ENCODE measurements at places on chromosomes 7 and 10. TPM values are rescaled to one million over a fixed set of nuclear protein-coding genes. Genes with fewer than 3 reads are reported as not detected.

The GFRA1 gene
- 19.6 TPM for polyA plus RNA-seq

The CAPZA2 gene
- 226 TPM for polyA plus RNA-seq

The CPA4 gene
- polyA plus RNA-seq = 0.29 TPM

The FZD8 gene
- 11.9 TPM for polyA plus RNA-seq

The LBX1 gene
- not detected for polyA plus RNA-seq

The ELOVL3 gene
- 2.6 TPM for polyA plus RNA-seq

The POU6F2 gene
- polyA plus RNA-seq = 0.42 TPM

The ANKRD7 gene
- 2.6 TPM for polyA plus RNA-seq

The TEX36 gene
- polyA plus RNA-seq = not detected

The NODAL gene
- 0.15 TPM for polyA plus RNA-seq

The IL15RA gene
- polyA plus RNA-seq = 1.5 TPM

The EPHB6 gene
- polyA plus RNA-seq = 18.9 TPM

The NYAP1 gene
- polyA plus RNA-seq = 1.9 TPM

The LYZL1 gene
- not detected for polyA plus RNA-seq

The JCAD gene
- polyA plus RNA-seq = 31.6 TPM

The DNAJB6 gene
- 151 TPM for polyA plus RNA-seq

The SLC37A3 gene
- 51.9 TPM for polyA plus RNA-seq

The AGBL3 gene
- 11.0 TPM for polyA plus RNA-seq

The CEP55 gene
- 16.1 TPM for polyA plus RNA-seq

The DYNC1I1 gene
- 0.58 TPM for polyA plus RNA-seq

The GALNT17 gene
- polyA plus RNA-seq = 4.3 TPM

The OAT gene
- 97.5 TPM for polyA plus RNA-seq

The TRIM74 gene
- polyA plus RNA-seq = 0.62 TPM

The CXCL12 gene
- polyA plus RNA-seq = 441 TPM

The FAS gene
- 12.6 TPM for polyA plus RNA-seq
